ENCODE measurements at places on chromosomes 5 and 9.

DNA sequence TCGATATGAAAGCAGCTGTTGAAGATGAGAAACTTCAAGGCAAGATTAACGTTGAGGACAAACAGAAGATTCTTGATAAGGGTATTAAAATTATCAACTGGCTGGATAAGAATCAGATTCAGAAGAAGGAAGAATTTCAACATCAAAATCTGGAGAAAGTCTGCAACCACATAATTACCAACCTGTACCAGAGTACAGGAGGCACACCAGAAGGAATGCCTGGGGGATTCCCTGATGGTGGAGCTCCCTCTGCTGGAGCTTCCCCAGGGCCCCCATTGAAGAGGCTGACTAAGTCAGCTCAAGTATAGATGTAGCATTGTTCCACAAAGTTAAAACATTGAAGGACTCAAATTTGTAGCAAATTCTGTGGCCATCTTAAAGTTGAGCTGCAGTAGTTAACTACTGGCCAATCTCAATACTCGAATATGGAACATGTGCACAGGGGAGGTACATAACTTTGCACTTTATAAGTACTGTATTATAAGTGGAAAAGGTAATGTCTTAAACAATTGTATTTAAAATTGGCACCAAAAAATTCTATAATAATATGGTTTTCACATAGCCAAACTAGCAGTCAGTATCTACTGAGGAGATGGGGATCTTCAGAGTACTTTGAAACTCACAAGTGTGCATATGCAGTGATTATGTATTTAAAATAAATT, 237.5 kb downstream of the CHSY3 start:
- peak; percentile 36 for DNase-seq

- DNase-seq = no peak
These were observed 447.9 kb upstream of the SGCD start for GRCh38 chr5:155878991-155879575.

DNA sequence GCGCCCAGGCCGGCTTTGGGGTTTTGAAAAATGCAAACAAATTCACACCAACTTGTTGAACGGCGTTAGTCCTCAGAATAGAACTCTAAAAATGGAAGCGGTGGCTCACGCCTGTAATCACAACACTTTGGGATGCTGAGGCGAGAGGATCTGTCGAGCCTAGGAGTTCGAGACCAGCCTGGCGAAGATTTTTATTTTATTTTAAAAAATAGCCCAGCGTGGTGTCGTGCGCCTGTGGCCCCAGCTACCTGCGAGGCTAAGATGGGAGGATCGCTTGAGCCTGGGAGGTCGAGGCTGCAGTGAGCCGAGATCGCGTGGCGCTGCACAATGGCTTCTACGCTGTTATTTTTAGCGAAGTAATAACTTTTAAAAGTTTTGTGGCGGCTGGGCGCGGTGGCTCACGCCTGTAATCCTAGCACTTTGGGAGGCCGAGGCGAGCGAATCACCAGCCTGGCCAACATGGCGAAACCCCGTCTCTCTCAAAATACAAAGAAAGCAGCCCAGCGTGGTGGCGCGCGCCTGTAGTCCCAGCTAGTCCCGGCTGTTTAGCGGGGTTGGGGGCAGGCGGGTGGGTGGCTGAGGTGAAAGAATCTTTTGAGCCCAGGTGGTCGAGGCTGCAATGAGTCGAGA, 694 bp upstream of the PLIN2 start:
- DNase-seq = peak; percentile 50

DNA sequence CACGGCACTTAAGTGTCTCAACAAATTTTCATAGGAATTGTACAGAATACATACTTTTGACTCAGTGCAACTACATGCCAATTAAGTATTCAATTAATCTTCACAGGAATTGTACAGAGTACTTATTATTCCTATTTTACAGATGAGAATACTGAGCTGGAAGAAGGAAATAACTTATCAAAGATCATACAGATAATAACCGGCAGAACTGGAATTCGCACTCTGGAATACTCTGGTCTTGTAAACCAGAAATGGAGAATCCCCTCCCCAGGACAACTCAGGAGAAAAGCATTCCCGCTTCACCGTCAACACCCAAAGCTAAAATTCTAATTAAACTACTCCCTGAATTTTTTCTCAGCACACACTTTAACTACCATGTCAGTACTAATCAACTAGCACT, 112.7 kb downstream of the HOMER1 start:
- DNase-seq = no peak

GRCh38 chr5:171601266-171601881, 181.9 kb downstream of the FGF18 start:
- peak; percentile 10 for DNase-seq

GRCh38 chr5:181188700-181189362, 16.2 kb downstream of the TRIM7 start:
- DNase-seq = peak; percentile 82

DNA sequence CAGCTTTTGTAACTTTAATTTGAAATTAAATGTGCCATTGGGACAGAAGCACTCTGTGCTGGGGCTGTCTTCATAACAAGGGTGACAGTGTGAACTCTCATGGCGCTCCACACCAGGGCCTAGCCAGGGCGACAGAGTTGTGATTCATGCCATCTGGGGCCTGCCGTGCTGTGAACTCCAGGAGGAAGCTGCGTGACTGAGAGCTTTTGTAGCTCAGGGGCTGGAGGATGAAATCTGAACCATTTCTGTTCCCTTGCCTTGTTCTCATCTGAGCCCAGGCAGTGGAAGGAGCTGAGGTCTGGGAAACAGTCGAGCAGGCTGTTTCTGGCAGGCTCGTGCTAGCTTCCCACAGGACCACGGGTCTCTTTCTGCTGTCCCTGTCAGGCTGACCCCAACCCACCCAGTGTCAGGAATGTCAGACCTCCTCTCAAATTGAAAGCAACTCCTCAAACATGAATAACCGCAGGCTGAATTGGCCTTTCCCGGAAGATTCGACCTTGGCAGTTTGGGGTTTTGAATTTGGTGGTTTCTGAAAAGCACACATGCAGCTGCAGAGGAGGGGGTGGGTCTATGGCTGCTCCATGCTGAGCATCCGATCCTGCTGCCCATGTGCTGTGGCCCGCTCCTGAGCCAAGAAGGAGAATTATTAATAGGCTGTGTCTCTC, 69.2 kb upstream of the RPS23 start:
- no peak for DNase-seq

GRCh38 chr5:75567710-75568109, 43.5 kb upstream of the ANKDD1B start:
- DNase-seq = peak; percentile 47

DNA sequence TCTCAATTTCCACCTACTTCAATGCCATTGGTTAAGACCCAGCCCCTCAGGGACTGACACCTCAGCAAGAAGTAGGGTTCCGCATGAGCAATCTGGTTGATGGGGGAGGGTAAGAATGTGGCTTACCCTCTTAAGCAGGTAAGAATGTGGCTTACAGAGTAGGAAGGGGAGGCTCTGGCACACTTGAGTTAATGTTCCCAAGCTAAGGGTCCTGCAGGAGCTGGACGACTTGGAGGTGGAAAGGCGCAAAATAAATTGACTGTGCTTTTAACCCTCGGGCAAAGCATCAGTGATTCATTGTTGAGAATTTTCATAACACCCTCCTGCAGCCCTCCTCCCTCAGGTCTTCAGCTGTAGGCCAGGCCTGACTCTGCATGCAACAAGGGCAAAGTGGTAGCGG, 24.9 kb upstream of the ADRA1B start:
- DNase-seq = no peak

GRCh38 chr9:120833325-120833724, 9.4 kb downstream of the PSMD5 start:
- DNase-seq = no peak

GRCh38 chr9:29866556-29866955, 2293.3 kb upstream of the C9orf72 start:
- no peak for DNase-seq

All from dermis blood vessel endothelial cell (primary cell).